ENCODE measurements at places on chromosomes 4 and X.

- DNase-seq: no peak
These were observed 942.3 kb upstream of the SLIT2 start for GRCh38 chr4:19309378-19309777.

DNA sequence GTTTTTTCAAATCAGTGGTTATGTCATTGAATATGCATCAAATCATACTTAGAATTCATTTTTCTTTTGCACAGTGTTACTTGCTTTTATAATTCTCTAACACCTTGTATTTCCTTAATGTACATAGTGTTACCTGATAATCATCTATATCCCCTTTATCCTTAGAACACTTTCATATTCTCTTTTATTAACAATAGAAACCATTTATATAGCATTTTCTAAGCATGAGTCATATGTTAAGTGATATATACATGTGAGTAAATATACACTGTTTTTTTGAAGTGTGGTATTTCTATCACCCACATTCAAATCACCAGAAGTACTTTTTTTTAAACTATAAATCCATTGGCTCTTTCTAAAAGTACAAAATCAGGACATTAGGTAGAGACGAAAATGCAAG is 15.3 kb downstream of the EPHA5 start:
- DNase-seq: no peak

DNA sequence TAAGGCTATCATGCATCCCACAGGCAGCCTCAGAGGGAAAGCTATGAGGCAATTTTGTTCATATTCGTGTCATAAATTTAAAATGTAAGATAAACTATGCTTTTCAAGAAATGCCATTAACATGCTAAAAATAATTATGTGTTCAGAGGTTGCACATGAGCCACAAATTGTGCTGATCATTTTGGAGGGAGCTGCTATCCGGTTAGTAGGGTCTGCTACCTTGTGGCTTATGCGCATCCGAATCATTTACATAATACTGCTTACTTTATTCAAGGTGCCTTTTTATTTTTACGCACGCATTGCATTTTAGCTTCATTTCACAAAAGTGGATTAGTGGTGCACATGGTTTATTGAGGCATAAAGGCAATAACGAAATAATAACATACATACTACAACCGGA is 76.4 kb upstream of the WWC2 start:
- DNase-seq: no peak

GRCh38 chr4:121177246-121178137 is 13.4 kb upstream of the TNIP3 start:
- no peak for DNase-seq

GRCh38 chr4:161376275-161376674 is 787.5 kb downstream of the FSTL5 start:
- no peak for DNase-seq

GRCh38 chr4:107034996-107035818 is 906 bp downstream of the DKK2 start:
- no peak for DNase-seq

GRCh38 chr4:148097801-148098200 is 344.4 kb downstream of the NR3C2 start:
- DNase-seq: no peak

GRCh38 chr4:134027931-134028330 is 173.7 kb downstream of the PABPC4L start:
- DNase-seq: no peak

DNA sequence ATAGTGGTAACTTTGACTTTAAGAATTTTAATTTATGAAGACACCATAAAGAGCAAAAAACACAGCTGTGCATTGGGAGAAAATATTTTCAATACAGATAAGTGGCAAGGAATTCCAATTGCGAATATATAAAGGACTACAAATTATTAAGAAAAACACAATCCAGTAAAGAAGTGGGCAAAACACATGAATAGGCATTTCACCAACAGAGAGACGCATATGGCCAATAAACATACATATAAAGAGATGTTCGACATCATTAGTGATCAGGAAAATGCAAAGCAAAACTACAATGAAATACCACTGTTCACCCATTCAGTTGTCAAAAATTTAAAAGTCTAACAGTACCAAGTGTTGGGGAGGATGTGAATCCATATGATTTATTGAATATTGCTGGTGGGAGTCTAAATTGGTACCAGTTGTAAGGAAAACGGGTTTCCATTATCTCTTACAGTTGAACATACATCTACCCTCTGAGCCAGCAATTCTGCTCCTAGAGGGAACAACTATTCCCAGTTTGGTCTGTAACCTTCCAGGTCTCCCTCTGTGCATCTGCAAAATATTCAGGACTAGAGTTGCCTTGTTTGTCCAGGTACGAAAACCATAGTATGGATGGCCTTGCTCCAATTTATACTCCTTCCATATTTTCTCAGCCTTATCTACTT is 1.7 kb upstream of the MPP1 start:
- DNase-seq: no peak

- DNase-seq: no peak
These were observed 111.3 kb downstream of the ZNF674 start for GRCh38 chrX:46433892-46434291.

DNA sequence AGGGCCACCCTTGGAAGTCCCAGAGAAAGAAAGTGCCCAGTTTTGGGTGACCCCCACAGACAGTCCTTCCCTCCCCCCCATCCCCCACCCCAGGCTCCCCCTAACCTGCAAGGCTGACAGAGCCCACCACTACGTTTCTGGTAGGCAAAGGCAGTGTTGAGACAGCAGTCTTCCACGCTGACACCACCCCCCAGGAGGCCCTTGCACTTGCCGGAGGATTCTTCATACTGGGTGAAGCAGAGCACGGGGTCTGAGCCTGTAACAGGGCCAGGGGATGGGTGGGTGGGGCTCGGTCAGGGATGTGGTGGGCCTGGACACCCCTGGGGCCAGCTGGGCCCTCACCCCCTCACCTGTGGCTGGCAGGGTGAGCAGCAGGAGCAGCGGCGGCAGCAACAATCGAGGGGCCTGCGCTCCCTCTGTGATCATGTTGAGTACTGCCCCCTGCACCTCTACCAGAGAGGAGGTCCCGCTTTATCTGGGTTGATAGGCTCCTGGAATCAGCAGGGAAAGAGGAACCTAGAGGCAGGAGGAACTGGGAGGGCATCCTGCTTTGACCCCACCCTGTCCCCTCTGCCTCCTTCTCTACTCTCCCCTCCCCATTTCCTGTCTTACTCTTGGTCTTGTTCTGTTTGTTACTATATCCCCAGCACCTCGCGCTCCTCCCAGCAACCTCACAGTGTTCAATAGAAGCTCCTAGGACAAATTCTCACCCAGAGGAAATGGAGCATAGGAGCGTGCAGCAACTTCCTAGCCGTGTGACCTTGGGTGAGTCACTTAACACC is at the start of gene CFP:
Gene CFP, minus strand, starts transcription at position 512 of the 782 bp plus-strand sequence. Its CDS starts 86 bp downstream, at position 426.
- no peak for DNase-seq

GRCh38 chr4:31979988-31980387 is 1259.8 kb downstream of the PCDH7 start:
- no peak for DNase-seq

DNA sequence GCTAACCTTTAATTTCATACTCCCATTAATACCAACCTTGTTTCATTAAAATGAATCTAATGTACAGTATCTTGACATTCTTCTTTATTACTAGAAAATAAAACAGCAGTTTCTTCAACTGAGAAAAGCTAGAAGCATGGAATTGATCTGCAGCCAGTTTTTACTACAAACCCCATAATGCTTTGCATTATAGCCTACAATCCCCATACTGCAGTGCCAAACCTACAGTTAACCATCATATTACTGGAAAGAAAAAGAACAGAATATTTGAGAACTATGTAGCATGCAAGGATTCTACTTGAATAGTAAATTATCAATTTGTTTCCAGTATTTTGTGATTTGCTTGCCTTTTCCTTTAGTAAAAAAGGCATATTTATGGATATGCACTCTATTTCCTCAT is 3.2 kb upstream of the IL1RAPL1 start:
- DNase-seq: no peak

- DNase-seq: no peak
These were observed 73.2 kb downstream of the FBXW7 start for GRCh38 chr4:152462695-152463094.

DNA sequence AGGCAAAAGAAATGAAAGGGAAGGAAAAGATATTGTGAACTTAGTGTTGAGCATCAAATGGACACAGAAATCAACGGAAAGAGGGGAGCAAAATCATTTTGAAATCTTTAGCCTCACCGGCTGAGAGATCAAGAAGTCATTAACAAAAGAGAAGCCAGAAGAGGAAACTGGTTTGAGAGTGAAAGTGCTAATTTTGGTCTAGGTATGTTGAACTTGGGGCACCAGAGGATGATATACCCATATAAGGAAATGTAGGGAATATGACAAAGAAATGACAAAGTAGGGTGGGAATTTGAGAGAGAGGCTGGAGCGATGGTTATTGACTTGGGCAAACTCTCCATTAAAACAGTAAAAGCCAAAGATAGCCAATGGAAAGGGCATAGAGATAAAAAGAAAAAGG is 183.4 kb upstream of the ATOH1 start:
- no peak for DNase-seq

DNA sequence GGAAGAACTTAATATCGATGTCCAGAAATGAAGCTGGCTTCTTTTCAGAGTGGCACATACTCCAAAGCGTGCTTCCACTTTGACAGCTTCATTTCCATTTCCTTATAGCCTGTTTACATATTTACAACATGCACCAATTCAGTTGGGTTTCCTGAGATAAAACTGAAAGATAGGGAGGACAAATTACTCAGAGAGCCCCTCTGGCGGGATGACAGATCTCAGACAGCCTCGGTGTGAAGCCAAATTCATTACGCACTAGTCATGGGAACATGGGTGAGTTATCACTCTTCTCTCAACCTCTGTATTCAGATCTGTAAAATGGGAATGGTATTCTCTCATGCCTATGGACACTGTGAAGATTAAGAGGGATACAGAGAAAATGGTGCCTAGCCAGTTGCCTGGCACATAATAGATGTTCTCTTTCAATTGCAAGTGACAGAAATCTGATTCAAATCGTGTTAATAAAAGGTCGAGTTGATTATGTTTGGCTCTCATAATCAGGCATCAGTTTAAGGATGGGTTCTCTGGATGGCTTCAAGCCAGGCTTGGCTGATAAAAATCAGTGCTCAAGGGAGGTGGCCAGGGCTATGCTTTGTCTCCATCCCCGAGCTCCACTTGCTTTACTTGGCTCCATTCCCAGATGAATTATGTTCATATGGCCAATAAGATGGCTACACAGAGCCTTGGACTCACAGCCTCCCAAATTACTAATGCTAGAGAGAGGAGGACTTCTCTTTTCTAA is 132.2 kb upstream of the C1QTNF7 start:
- no peak for DNase-seq

- no peak for DNase-seq
These were observed 1025.5 kb downstream of the RAB28 start for GRCh38 chr4:12458621-12459020.

GRCh38 chr4:94135701-94136100 is 72.0 kb upstream of the SMARCAD1 start:
- no peak for DNase-seq

DNA sequence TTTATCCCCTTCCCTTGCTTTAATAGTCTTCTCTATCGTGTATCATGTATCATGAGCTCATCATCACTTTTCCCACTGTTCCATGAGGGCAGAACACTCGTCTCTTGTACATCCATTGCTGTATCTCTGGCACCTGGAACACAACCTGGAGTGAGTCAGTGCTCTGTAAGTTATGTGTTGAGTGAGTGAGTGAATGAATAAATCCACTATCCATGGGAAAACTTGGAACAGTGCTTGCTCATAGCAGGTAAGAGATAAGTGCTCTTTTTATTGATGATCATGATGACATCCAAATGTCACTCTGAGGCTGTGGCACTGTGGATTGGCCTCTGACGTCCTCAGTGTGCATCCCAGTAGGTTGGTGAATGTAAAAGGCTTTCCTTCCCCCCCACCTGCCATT is 4.3 kb downstream of the FGFBP1 start:
- no peak for DNase-seq

- DNase-seq: no peak
These were observed 55.9 kb downstream of the CPLX1 start for GRCh38 chr4:770022-770421.

DNA sequence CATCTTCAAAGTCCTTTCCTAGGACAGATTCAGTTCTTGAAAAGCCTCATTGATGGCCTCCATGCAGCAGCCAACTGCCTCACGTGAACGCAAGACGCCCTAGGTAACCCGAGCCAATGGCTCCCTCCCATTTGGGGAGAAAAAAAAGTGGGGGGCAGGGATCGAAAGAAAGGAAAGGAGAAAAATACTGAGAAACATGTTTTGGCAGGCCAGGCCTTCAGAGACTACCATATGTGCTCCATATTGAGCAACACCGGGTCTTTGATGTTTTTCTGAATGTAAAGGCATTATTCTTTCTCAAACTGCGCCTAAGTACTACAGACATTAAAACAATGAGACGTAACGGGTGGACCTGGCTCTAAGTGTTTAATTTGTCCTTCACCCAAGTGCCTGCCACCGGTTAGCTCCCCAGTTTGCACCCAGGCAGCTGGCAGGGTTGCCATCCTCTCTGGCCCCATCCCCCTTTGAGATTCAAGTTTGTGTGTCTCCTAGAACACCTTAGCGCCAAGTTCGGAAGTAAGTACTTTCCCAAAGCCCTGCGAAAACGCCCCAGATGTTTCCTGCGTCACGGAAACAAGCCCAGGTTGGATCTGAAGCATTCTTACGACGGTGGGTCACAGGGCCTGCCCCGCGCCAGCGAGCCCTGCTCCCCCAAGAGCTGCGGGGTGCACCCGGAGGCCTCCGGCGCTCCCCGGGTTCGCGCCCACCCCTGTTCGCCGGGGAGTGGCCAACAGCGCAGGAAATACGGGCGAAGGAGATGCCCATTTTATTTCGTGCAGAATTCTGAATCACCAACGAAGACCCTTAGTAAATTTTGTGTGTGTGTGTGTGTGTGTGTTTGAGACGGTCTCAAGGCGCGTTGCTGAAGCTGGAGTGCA is 30.1 kb downstream of the HAND2 start:
- no peak for DNase-seq

DNA sequence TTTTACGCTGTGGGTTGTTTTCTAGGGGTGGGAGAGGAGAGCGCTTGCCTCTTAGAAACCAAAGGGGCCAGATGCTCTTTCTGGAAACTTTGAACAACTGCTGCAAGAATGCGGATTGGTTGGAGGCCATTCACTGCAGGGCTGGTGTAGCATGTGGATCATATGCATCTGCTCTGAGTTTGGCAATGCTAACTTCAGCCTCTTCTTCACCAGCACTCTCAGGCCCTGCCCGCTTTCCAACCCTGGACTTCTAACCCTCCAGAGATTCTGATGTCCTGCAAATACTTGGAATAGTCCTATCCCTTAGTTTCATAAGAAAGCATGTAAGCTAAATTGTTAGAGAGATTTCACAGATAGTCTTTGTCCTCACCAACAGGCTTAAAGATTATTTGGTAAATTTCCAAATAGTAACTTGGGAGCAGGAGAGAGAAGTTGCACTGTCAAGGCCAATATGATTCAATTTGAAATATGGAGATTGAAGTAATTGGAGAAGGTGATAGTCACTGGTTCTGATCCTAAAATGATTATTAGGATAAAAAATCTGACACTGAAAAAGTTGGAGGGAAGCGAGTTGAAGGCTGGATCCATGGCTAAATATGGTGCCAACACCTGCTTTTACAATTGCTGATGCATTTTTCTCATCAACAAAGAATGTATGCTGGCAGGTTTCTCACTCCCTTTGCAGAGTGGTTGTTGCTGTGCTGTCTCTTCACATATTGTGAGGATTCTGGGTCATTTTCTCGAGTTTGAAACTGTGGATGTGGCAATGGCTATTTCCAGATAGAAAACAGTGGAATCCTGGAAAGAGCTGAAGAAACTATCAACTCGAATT is 210.4 kb downstream of the PTTG2 start:
- DNase-seq: no peak

GRCh38 chrX:19707246-19707871 is 180.0 kb downstream of the SH3KBP1 start:
- no peak for DNase-seq

GRCh38 chr4:117515921-117516320 is 430.5 kb upstream of the TRAM1L1 start:
- no peak for DNase-seq

- no peak for DNase-seq
These were observed 40.1 kb upstream of the KLHL34 start for GRCh38 chrX:21698272-21698671.

Data from stimulated activated CD4-positive, alpha-beta T cell treated with anti-CD3 and anti-CD28 coated beads, Interleukin-15, amount 100 ng/mL, for 1 hour (primary cell).